ENCODE measurements at places on chromosomes 2 and 18.

DNA sequence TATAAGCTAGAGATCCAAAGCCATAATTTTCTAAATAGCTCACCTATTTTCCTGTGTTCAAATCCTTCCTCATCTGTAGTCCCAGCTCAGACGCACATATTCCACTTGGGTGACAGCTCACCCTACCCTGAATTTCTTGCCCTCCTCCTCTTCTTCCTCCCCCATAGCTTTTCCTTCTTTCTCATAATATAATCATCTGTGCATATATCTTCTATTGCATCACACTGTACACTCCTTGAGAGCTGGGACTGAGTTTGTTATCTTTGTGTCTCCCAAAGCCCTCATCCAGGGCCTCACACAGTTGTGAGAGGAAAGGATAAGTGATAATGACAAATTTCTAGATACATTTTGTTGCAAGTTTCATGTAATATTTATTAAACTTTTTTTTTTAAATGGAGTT lies 55.9 kb upstream of the RTN4 start:
- DNase-seq: no peak

GRCh38 chr2:155250800-155251199 lies 552.3 kb downstream of the KCNJ3 start:
- no peak for DNase-seq

GRCh38 chr18:57629422-57629821 lies 7.8 kb upstream of the NARS1 start:
- no peak for DNase-seq

DNA sequence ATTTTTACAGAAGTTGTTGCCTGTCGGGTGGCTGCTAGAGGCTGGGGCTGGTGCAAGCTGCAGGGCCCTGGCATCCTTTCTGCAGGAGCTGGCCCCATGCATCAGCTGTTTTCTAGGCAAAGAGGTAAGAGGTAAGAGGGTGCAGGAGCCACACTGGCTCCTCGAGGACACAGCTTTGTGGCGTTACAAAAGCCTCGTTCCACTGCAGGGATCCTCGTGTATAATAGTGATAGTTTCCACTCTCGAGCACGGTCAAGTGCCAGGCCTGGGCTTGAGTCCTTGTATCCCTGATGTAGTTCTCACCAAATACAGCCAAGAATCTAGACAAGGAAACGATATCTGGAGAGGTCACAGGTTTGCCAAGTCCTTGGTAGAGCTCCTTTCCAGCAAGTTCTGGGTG lies 33.2 kb upstream of the FHOD3 start:
- DNase-seq: no peak

GRCh38 chr18:23138471-23138870 lies 3.2 kb downstream of the CABLES1 start:
- DNase-seq: no peak

DNA sequence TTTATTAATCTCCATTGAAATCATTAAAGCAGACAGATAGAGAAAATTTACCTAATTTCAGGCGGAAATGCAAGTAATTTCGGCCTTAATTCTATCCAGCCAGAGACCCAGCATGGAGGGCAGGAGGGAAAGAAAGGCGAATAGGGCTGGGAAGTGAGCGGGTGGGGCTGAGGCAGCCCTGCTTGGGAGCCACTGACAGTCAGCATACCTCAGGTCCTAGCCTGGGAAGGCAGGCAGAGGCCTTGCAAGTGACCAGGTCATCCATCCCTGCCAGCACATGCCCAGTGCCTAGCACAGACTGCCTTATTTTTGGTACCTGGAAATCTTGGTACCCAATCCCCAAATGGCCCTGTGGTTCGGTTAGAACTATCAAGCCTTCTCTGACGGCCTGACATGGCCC lies 1.5 kb downstream of the GDF7 start:
- no peak for DNase-seq

DNA sequence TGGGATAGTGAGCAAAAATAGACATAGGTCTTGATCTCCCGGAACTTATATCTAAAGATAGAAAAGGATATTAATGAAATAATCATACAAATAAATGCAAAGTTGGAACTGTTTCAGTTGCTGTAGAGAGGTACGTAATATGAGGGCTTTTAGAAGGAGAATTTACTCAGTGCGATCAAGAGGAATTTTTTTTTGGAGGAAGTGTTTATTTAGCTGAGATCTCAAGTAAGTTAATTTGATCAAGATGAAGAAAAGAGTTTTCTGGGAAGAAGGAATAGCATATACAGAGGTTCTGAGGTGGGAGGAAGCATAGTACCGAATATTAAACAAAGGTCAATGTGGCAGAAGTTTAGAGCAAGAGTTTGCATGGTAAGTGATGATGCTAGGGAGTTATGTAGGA lies 11.3 kb downstream of the MBD5 start:
- DNase-seq: no peak

DNA sequence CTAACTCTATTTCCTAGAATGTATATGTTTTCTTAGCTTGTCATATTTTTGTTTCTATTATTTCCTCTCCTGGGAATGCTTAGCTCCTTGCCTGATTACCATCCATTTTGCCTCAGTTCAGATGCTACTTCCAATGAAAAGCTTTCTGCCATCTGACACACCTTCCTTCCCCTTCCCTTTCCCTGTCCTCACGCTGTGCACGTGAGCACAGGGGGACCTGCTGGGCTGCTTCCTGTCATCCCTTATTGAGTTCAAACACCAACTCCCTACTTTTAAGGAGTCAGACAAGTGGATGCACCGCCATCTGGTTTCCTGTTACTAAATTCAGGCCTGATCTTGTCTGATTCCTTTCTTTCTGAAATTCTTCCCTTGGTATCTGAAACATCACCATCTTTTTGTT lies 2.4 kb upstream of the INO80C start:
- DNase-seq: no peak

GRCh38 chr2:86048888-86049287 lies 56.8 kb downstream of the POLR1A start:
- DNase-seq: no peak

GRCh38 chr2:137838255-137839092 lies 125.8 kb upstream of the HNMT start:
- no peak for DNase-seq

DNA sequence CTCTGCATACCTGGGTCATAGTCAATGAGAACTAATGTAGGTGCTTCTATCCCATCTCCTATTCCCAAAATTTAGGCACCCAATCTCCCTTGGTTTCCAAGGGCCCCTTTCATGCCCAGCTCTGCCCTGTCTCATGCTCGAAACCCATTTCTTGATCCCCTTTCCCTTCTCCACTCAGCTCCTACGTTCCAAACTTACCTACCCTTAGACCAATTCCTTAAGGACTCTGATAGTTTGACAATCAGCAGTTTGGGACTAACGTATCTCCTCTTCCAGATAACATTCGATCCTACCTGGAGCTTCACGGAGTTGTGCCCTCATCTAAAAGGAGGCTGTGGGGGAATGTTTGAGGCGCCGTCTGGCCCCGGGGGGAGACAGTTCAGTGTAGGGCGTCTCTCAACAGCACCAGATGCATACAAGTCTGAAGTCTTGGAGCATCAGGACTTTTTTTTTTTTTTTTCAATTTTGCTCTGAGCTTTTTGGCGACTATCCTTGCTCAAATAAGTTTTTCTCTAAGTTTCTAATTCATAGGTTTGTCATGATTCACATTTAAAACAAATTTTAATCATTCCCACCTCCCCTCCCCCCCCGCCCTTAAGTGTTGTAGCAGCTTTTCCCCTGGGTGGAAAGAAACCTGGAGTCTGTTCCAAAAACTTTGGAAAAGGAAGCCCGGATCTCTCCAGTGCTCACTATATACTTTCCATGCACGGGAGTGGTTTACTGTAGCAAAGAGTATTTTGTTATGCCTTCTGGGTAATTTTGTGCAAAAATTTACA lies 141.2 kb upstream of the LGALSL start:
- DNase-seq: no peak

DNA sequence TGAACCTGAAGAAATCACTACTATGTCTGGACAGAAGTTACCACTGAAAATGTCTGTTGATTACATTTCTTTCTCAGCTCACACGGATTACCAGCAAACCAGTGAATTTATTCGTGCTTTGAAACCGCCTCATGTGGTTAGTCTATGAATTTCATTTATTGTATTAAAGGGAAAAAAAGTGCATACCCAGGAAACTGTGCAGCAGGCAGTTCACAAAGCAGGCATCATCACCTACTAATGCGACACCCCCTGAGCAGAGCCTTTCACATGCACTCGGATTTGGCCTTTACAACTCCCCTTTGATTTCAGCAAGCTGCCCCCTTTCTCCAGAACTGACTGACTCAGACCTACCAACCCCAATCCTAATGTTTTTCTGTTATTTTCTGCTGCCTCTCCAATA lies 20.1 kb downstream of the CPSF3 start:
- no peak for DNase-seq

- no peak for DNase-seq
These were observed 78.5 kb downstream of the CLIP4 start for GRCh38 chr2:29193681-29194080.

- no peak for DNase-seq
These were observed 25.4 kb downstream of the POLR1A start for GRCh38 chr2:86079981-86080911.

DNA sequence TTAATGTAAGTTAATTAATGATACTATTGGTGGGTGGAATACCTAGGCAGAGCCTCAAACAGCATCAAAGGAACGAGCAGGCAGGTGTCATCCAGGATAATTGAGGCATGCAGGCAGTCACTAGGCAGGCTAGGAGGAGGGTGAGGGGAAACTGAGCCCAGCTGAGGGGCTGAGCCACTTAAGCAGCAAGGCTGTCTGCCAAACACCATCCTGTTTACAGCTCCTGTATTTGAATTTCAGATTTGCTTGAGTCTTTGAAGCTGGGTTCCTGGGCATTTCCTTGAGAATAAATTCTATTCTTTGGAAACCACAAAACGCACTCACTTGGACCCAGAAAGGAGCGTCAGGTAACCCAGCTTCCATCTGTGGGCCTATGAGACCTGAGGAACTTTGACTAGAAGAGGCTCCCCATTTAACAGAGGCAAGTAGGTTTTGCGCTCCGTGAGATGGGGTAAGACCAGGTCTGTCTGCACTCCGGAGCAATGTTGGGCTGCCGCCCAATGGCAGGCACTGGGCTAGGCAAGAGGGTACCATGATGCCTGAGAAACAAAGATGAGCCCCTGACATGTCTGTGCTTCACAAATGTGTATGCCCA lies 2.0 kb downstream of the EDAR start:
- DNase-seq: no peak

DNA sequence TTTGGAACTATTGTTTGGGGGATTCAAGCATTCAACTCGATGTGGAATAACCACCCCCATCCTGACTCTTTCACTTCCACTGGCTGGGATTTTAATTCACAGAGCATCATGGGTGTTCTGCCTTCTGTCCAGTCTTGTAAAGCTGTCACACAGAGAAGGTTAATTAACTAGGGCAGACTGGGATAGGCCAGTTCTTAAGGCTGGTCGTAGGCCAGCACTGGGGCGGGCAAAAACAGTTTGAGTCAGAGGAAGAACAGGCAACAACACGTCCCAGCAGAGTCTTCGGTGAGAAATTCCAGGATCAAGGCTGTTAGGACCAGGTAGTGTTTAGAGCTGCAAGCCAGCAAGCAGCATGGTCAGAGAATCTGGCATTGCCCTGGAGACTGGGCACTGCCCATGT lies 4.0 kb upstream of the RNF152 start:
- no peak for DNase-seq

GRCh38 chr2:42830922-42831574 lies 38.7 kb upstream of the HAAO start:
- DNase-seq: no peak

DNA sequence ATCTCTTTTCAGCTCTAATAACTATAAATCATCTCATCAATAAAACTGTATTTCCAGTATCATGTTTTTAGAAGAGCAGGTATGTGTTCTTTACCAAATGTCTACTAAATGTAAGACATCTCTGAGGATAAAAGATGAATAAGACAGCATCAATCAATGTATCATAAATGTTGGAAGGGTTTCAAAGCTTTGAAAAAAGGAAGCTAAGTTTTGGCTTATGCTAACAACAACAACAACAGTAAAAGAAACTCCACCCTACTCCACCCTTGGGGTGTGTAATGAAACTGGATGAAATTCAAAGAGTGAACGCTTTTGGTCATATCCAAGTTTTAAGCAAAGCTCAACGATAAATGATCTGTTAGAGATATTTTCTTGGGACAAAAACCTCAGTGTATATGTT lies 17.1 kb downstream of the PRKD3 start:
- no peak for DNase-seq

GRCh38 chr2:77443076-77443475 lies 79.1 kb downstream of the LRRTM4 start:
- DNase-seq: no peak

GRCh38 chr2:4762951-4763376 lies 929.2 kb upstream of the SOX11 start:
- no peak for DNase-seq

DNA sequence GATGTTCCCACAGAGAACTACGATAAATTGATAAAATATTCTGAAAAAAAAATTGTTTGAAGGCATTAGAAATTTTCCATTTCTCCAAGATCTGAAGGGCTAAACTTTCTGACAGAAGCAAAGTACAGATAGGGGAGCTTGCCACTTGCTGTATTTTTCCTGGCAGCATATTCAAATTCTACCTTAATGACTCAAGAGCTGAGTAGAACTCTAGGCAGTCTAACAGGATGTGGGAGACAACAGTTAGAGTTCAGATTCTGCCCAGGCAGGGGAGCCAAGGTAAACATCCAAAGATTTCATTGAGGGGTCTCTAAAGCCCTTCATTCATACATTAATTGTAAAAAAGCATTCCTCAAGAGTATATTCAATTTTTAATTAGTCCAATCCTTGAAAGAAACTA lies 46.0 kb upstream of the RIT2 start:
- DNase-seq: peak; percentile 23

DNA sequence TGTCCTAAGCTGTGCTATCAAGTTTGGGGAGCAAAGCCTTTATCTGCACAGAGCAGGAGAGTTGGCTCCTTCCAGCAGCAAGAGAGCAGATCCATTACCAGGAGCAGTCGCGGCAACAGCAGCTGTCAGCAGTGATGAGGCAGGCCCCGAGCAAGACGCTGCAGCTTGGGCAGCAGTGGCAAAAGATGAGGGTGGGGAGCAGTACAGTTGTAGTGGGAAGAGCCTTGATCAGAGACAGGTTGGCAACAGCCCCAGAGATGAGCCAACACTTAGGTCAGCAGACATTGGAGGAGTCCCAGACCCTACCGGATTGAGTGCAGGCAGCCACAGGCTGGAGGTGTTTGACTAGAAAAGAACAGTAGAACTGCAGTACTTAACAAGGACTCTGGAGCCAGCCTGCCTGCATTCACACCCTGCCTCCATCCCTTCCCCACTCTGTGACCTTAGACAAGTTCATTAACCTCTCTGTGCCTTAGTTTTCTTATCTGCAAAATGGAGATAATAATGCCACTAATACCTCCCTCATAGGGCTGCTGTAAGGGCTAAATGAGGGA lies 117.1 kb upstream of the SERTAD2 start:
- DNase-seq: peak; percentile 36

- no peak for DNase-seq
These were observed 193.6 kb downstream of the MTCL1 start for GRCh38 chr18:8899000-8899399.
